ENCODE measurements at places on chromosomes 2 and 18.

DNA sequence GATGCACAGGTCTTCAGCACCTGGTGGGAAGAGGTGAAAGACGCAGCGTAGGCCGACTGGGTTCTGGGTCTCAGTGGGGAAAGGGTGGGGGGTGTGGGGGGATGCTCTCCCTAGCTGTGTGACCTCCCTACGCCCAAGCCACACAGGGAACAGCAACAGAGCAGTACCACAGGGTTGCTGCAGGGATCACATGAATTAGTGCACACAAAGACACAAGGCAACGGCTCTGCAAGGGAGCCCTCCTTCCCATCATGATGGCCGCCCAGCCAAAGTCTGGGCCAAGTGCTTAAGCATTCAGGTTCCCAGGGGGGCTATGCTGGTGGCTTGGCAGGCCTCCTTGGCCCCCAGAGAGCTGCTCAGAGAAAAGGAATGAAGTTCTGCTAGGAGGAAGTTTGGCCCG lies 28.2 kb upstream of the GBX2 start:
- no peak for DNase-seq

DNA sequence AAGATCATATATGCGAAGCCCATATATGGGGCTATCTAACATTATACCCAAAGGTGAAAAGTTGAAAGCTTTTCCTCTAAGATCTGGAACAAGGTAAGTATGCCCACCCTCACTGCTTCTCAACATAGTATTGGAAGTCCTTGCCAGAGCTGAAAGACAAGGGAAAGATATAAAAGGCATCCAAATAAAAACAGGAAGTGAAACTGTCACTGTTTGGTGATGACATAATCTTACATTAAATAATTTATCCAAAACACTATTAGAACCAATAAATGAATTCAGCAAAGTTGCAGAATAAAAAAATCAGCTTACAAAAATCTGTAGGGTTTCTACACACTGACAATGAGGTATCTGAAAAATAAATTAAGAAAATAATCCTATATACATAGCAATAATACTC lies 205.8 kb downstream of the INSIG2 start:
- no peak for DNase-seq

GRCh38 chr18:43012951-43013350 lies 102.5 kb downstream of the RIT2 start:
- DNase-seq, result no peak

- DNase-seq, result no peak
Observed at GRCh38 chr18:54717673-54718407, 110.4 kb upstream of the RAB27B start.

GRCh38 chr2:20617081-20617575 lies 33.8 kb downstream of the HS1BP3 start:
- peak; percentile 8 for DNase-seq

DNA sequence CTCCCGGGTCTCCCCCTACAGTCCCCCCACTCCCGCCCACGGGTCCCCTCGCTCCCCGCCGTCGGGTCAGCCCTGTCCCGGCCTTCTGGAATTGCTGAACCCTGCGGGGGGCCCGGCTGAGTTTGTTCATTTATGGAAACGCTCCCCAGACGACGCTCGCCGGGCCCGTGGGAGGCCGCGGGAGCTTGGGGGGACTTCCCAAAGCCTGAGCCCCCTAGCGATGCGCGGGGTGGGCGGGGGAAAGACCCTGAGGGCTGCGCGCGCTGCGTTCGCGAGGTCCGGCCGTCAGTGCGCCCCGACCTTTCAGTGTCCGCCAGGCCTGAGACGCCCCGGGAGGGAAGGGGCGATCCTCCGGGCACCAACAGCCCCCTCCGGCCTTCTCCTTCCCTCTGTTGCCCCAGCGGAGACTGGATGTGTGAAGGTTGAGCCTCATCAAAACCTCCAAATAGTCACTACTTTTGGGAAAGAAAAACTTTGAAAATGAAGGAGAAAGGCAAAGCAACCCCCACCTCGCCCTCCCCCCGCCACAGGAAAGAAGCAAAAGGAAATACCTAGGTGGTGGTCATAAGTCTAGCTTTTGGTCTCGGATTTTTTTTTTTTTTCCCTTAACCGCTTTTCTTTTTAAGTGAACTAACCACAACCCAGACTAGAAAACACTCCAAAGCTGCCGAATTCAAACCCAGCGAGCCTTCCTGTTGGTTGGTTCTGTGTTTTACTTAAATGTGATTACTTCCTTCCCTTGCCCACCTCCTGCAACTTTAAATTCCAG lies 509 bp upstream of the CYS1 start:
- no peak for DNase-seq

DNA sequence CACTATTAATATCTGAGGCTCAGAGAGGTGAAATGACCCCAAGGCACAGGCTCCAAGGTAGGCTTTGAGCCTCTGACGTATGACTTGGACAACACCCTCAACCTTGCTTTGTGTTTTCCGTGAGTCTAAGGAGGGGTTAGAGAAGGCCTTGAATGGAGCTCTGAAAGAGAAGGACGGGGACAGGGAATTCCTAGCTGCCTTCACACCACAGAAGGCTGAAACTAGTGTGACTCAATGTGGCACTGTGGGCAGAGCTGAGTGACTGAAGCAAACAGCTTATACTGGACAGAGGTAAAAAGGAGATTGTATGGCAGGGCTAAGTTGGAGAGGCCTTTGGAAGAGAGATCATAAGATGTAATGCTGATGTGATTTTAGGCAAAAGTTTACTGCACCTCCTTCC lies 3.5 kb upstream of the NCK2 start:
- no peak for DNase-seq

GRCh38 chr18:47936952-47937351 lies 6.5 kb upstream of the SMAD2 start:
- DNase-seq, result no peak

- no peak for DNase-seq
Observed at GRCh38 chr2:205848601-205849000, 166.3 kb downstream of the NRP2 start.

- peak; percentile 15 for DNase-seq
Observed at GRCh38 chr2:127176371-127177311, 43.5 kb downstream of the CYP27C1 start.

DNA sequence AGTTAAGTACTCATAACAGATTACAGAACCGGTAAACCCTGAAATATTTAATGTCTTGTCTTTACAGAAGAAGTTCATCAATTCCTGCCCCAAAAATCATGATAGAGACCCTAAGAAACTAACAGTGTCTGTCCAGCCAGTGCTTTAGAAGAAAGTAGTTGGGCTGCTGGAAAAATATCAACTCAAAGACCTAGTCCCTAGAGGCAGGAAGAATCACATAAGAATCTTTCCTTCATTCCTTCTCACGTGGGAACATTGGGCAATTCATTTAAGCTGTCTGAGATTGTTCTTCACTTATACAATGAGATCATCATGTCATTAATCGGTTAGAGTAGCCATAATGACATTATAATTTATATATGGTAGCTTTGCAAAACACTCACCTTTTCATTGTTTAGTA lies 156.4 kb downstream of the CCBE1 start:
- DNase-seq, result no peak

- no peak for DNase-seq
Observed at GRCh38 chr2:102184018-102184417, 2.8 kb upstream of the IL1RL2 start.

GRCh38 chr2:177646791-177647190 lies 254.2 kb downstream of the AGPS start:
- no peak for DNase-seq

DNA sequence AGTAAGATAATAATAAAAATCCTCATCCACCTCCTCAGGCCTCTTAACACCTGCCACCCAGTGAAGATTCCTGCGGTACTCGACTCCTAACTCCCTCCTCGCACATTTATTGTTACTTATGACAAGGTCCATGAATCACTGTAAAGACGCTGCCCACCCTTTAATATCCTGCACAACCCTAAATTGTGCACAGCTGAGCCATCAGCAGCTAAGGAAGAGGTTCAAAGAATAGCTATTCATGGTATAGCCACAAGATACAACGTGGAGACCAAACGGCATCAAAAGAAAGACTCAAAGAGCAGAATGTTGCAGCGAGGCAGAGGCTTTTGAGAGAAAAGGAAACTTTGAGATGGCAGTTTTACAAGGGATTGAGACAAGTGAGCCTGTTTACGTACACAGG lies 266.3 kb downstream of the SATB2 start:
- DNase-seq, result no peak

GRCh38 chr2:240948905-240949790 lies 43.0 kb downstream of the CROCC2 start:
- DNase-seq, result no peak

GRCh38 chr2:72952110-72952823 lies 34.9 kb downstream of the EMX1 start:
- DNase-seq, result no peak

DNA sequence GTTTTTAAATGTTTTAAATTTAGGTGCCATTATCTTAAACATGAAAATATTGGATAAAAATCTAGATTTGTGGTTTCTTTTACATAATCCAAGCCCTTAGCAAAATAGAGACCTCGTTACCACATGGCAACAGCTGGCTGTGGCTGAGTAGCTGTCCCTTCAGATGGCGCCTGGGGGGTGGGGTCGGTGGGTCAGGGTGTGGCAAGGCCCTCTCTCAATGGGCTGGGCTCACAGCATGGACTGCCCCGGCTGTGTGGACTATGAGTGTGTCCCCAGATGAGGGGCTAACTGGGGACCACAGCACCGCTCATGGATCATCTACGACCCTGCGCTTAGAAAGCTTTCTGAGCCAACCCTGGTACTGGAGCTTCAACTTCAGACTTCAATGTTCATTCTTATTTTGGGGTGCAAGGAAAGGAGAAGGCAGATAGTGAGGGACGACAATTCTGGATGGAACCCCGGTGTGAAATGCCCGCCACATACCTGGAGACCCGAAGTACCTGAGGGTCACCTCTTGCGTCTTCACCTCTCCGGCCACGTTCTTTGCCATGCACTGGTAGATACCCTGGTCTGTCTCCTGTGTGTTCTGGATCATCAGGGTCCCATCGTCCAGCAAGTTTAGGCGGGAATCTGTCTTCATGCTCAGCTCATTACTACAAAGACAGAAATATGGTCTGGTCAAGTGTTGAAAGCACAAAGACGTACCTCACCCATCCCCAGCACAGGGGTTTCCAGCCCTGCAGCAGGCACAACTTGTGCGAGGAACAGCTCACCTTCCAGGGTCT lies 71.0 kb downstream of the PXDN start:
- DNase-seq, result no peak

GRCh38 chr18:38752430-38752829 lies 1186.8 kb upstream of the CELF4 start:
- no peak for DNase-seq

GRCh38 chr2:112541315-112542122 lies 746 bp upstream of the POLR1B start:
- peak; percentile 80 for DNase-seq

Data from NCI-H1092 treated with DMSO at 0.1 percent for 48 hours (cell line).